ENCODE measurements at places on chromosomes 7 and 10.

- no peak for DNase-seq
Measured at GRCh38 chr10:102769375-102770107, 25.8 kb downstream of the WBP1L start.

DNA sequence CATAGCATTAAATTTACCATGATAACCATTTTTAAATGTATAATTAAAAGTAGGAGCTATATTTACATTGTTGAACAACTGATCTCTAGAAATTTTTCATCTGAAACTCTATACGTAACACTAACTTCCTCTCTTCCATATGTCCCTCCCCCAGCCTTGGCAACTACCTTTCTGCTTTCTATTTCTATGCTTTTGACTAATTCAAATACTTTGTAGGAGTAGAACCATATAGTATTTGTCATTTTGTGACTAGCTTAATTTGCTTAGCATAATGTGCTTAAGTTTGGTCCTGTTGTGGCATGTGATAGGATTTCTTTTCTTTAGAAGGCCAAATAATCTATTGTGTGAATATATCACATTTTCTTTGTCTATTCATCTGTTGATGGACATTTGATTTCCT lies 225.3 kb upstream of the POT1 start:
- no peak for DNase-seq

DNA sequence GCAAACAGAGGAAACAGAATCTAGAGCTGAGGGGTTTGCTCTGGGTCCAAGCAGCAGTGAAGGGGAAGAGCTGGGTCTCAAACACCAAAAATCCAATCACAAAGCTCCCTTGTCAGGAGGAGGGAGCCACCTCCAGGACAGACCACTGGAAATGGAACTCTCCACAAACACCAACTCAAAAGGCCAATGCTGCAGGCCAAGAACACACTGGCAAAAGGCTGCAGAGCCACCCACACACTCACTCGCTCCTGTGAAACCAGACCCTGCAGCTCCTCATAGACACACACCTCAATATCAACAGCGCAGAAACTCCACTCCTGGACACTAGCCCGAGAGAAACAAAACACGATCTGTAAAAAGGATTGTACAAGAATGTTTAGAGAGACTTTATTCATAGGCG lies 213.5 kb downstream of the PTPRN2 start:
- DNase-seq: no peak

- no peak for DNase-seq
Measured at GRCh38 chr7:131431289-131431688, 103.6 kb downstream of the MKLN1 start.

DNA sequence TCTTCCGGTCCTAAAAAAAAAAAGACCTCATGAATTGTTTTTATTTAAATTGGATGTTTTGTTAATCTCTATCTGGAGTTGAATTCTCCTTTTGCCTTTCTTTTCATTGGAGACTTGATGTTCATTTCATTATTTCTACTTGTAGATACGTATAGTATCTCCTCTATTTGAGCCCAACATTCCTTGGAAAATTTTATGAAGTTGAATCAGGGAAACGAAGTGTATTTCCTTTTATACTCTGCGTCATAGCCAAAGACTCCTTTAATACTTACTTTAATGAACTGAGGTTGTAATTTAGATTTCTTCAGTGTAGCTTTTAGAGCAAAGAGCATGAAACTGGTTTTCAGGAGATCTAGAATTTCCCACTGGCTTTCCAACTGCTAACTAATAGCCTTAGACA lies 132.4 kb downstream of the KIAA1217 start:
- DNase-seq: no peak

GRCh38 chr10:1738950-1739349 lies 1.6 kb upstream of the ADARB2 start:
- no peak for DNase-seq

- peak; percentile 22 for DNase-seq
Measured at GRCh38 chr10:24920907-24921881, 31.2 kb downstream of the PRTFDC1 start.

GRCh38 chr7:7978860-7979259 lies 10.3 kb downstream of the GLCCI1 start:
- no peak for DNase-seq

DNA sequence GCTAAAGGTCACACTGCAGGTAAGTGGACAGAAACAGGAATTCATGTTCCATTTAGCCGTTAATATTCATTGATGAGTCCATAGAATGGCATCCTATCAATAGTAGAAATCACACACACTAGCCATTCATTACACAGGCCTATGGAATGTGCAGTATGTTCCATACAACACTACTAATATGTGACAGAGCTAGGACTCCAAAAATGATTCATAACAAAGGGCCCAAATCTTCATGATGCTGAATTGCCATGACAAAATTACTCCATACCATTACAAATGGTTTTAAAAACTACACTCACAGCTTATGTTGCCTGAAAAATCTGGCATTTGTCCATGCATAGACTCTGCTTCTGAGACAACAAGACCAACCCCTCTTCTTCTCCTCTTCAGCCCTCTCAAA lies 549.1 kb downstream of the XPNPEP1 start:
- DNase-seq: no peak

DNA sequence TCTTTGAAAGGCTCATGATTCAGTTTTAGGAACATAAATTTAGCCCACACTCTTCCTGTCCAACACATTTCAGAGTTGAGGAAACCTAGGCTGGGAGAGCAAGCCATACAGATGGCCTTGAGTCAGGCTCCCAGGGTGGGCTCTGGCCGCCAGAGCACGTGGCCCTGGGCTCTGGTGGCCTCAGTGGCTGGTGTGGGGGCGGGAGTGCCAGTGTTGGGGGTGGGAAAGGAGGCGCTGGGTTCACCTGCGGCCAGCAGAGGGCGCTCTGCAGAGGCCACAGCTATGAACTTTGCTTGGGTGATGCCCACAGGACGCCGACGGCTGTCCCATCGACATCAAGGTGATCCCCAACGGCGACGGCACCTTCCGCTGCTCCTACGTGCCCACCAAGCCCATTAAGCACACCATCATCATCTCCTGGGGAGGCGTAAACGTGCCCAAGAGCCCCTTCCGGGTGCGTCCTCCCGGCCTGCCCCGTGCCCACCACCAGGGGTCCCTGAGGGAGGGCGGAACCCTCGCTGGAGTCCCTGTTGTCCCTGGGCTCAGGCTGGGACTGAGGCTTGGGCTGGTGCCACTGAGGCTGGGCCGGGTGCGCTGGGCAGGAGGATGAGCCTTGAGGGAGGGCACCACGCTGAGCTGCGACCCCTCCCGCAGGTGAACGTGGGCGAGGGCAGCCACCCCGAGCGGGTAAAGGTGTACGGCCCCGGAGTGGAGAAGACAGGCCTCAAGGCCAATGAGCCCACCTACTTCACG lies 11.9 kb downstream of the FLNC start:
- DNase-seq: no peak

- peak; percentile 57 for DNase-seq
Measured at GRCh38 chr10:29735628-29736365, 101.0 kb upstream of the SVIL start.

- no peak for DNase-seq
Measured at GRCh38 chr7:81810476-81811155, 40.8 kb upstream of the HGF start.

DNA sequence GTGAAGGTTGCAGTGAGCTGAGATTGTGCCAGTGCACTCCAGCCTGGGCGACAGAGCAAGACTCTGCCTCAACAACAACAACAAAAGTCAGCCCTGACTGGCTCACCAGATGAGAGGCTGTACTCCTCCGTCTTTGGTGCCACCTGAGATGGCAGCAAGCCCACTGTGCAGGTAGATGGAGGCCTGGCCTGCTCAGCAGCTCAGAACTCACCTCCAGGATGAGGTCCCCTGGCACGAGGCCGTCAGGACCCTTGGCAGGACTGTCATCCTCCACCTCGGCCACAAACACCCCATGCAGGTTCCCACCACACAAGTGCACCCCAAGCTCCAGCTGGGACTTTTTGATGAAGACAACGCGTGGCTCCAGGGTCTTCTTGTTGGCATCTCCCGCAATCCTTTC lies 117.2 kb downstream of the DLG5 start:
- no peak for DNase-seq

DNA sequence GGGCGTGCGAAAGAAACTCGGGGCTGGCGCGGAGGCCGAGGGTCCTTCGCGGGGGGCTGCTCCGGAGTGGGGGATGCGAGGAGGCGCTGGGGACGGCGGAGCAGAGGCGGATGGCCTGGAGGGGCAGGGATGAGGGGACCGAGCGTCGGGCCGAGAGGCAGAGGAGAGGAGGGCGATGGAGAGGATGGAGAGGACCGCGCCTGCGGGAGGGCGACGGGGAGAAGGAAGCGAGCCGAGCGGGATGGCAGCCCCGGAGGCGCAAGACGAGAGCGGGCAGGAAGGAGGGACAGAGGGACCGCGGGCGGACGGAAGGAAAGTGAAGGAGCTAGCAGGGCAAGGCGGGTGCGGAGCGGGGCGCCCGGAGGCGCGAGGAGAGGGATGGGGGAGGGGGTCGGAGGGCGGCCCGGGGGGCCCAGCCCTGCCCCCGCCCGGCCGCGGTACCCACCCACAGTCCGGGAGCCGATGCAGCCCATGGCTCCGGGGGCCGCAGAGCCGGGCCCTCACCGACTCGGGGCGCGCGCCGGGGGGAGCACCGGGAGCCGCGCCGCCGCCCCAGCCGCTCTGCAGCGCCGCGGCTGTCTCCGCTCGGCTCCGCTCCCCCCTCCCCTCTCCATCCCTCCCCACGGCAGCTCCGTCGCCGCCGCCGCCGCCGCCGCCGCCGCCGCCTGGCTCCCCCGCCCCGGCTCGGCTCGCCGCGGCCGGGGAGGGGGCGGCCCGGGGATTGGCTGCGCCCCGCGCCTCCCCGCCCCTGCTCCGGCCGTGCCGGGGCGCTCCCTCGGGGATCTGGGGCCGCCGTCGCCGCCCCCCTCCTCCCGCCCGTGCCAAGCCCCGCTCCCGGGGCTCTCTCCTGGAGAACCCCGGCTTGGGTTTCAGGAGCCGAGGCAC lies at the start of gene FAM131B:
Gene FAM131B (minus strand): TSS at position 583 of the 885 bp plus-strand sequence. CDS start 110 bp downstream, at position 473.
- no peak for DNase-seq

DNA sequence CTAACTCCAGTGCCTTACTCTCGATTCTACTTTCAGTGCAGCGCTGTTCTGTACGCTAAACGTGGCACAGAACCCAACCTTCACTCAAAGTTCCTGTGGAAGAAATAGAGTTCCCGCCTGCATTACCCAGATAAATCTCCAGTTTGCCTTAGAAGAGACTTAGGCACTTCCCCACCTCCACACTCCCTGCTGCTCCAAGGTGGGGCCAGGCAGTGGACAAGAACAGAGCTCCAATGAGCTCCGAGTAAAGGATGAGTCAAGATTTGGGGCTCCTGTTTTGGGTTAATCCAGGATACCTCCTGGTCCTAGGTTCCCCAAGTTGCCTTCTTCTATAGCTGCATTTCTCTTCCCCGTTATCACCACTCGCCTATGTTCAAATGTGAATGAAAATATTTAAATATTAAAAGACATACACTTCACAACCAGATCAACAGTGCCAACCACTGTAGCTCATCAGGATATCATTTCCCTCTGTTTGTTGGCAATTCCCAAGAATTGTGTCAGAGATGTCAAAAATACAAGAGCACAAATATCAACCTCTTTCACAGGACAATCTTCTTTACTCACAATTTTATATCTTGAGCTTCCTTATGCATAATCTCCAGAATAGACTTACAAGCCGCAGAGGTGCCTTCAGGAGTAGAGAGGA lies 48.0 kb downstream of the MALSU1 start:
- DNase-seq: no peak

GRCh38 chr7:123220396-123220795 lies 20.6 kb upstream of the SLC13A1 start:
- DNase-seq: no peak

GRCh38 chr7:23476286-23477156 lies 6.2 kb upstream of the IGF2BP3 start:
- no peak for DNase-seq

DNA sequence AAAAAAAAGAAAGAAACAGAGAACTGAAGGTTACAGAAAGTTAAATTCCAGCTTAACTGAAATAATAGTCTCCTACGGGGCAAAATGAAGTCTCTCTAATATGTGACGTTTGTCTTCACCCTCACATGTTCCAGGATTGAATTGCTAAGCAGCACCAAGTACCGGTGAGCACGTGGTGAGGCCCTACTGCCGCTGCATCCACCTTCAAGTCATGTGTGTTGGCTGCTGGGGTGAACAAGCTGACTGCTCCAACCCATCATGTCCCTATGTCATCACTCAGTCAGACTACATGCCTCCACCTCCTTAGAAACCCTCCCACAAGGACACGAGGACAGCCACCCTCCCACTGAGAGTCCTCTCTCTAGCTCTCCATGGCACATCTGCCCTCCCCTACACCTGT lies 35.4 kb upstream of the NPFFR1 start:
- no peak for DNase-seq

DNA sequence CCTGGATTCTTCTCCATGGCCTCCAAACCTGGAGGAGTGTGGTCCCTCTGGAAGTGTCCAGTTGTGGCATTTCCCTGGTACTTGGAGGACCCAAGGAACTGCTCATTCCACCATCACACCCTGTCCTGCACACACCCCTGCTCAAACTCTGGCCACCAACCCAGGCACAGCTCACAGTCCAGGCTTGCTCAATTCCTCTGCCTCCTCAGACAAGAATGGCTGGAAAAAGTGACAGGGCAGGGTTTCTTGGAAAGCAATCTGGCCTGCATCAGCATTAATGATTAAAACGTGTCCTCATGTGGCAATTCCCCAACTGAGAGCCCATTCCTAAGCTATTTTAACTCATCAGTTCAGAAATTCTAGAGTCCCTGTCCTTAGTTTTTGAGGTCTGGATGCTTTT lies 17.2 kb upstream of the TPST1 start:
- DNase-seq: no peak

GRCh38 chr10:6195846-6196245 lies 6.9 kb upstream of the PFKFB3 start:
- DNase-seq: no peak

- DNase-seq: peak; percentile 27
Measured at GRCh38 chr10:132396494-132397035, 435 bp upstream of the PWWP2B start.

- no peak for DNase-seq
Measured at GRCh38 chr7:6461946-6462550, 14.3 kb upstream of the DAGLB start.

DNA sequence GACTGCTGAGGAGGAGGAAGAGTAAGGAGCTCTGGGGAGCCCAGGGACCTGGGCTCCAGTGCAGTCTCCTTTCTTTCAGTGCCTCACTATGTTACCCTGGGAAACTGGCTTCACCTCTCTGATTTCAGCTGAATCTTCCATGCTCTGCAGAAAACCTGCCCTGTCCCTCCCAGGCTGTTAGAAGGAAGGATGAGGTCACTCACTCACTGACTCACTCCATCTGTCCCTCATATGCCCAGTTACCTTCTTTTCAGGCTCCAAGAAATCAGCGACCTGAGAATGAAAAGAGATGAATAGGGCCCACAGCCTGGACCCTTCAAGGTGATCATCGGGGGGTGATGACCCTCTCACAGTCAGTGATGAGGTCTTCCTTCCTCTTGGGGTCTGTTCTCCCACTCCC lies 481 bp downstream of the SFTPA2 start:
- DNase-seq: no peak

- no peak for DNase-seq
Measured at GRCh38 chr7:132537456-132538145, 38.7 kb downstream of the PLXNA4 start.

- DNase-seq: no peak
Measured at GRCh38 chr10:3655528-3655927, 129.5 kb downstream of the KLF6 start.
